ELR (cell line): ENCODE measurements at places on chromosomes 2 and 18.

GRCh38 chr2:9187620-9188214, 18.9 kb upstream of the ASAP2 start:
- DNase-seq = peak; percentile 24

DNA sequence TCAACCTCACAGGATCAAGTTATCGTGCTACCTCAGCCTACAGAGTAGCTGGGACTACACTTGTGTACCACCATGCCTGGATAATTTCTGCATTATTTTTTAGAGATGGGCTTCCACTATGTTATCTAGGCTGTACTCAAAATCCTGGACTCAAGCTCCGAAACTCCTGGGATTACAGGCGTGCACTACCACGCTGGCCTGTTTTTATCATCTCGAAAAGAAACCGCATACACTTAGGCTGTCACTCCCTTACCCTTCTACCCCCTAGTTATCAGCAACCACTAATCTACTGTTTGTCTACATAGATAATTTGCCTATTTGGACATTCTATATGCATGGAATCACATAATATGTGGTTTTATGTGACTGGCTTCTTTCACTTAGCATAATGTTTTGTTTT, 8.5 kb upstream of the PUM2 start:
- DNase-seq = no peak

DNA sequence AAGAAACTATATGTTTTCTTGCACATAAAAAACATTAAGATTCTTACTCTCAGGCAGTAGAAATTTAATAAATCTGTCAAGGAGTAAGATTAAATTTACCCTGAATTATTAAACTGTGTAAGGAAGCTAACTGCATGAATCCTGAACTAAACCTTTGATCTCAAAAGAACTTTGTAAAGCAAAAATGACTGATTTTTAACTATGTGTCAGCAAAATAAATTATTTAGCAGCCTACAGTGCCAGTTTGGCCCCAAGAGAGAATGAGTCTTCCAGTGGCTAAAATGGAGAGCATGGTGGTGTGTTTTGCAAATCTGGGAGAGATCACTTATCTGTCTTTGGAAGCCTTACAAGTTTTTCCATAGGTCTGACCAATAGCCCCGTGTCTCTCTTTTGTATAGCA, 190.7 kb downstream of the THSD7B start:
- no peak for DNase-seq

- no peak for DNase-seq
These were observed 49.3 kb downstream of the SEMA4F start for GRCh38 chr2:74703373-74703772.

GRCh38 chr2:126748929-126749518, 93.1 kb downstream of the GYPC start:
- DNase-seq = no peak

DNA sequence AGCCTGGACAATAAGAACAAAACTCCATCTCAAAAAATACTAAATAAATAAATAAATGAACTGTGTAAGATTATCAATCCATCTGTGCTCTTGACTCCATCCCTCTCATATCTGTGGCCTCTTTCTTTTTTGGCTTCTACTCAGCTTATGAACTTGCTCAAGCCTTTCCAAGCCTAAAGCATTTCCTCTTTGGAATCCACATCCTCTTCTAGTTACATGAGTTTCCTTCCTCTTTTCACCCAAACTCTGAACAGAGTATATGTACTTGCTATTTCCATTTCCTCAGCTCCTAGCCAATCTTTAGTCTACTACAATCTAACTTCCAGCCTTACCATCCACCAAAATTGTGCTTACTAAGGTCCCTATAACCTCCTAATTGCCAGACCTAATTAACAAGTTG, 2.5 kb upstream of the DNAJC10 start:
- DNase-seq = peak; percentile 8

- DNase-seq = no peak
These were observed 107.3 kb downstream of the SH3BP4 start for GRCh38 chr2:235059161-235059560.

- no peak for DNase-seq
These were observed 91.3 kb downstream of the MEIS1 start for GRCh38 chr2:66526180-66526579.

GRCh38 chr2:126801473-126801872, 97.2 kb upstream of the TEX51 start:
- no peak for DNase-seq

GRCh38 chr2:151844211-151844896, 16.1 kb upstream of the ARL5A start:
- no peak for DNase-seq

- DNase-seq = no peak
These were observed 42.5 kb upstream of the LCLAT1 start for GRCh38 chr2:30404319-30405259.

GRCh38 chr2:88307817-88308216, 137.7 kb downstream of the THNSL2 start:
- peak; percentile 32 for DNase-seq

DNA sequence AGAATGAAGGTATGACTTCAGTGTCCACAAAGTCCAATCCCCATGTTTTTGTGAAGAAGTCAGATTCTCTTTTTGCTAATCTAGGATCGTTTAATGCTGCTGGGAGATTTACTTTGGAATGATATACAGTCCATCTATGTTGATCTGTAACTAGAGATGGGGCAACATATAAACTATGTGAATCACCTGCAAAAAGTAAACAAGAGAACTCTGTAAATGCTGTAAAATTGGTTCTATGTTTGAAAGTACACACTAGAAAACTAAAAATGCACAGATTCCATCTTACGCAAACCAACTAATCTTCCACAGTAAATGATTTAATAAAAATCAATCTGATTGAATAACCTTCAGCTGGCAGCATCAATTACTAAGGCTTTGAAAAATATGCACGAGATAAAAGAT, 37.5 kb downstream of the VPS54 start:
- no peak for DNase-seq

DNA sequence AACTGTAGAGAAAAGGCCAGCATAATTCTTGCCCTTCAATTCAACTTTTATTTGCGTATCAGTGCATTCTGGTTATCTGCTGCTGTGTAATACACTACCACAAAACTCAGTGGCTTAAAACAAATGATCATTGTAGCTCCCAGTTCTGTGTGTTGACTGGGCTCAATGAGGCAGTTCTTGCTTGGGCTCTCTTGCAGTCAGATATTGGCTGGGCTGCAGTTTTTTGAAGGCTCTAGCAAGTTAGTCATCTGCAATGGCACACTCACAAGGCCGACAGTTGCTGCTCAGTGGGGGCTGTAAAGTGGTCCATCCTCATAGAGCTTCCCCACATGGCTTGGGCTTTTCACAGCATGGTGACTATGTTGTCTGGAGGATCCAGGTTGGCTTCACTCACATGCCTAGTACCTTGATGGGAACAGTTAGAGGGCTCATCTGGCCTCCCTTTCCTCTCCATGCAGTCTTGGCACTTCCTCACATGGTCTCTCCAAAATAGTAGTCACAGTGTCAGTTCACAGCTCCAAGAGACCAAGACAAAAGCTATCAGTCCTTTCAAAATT, 110.6 kb upstream of the TNP1 start:
- no peak for DNase-seq

DNA sequence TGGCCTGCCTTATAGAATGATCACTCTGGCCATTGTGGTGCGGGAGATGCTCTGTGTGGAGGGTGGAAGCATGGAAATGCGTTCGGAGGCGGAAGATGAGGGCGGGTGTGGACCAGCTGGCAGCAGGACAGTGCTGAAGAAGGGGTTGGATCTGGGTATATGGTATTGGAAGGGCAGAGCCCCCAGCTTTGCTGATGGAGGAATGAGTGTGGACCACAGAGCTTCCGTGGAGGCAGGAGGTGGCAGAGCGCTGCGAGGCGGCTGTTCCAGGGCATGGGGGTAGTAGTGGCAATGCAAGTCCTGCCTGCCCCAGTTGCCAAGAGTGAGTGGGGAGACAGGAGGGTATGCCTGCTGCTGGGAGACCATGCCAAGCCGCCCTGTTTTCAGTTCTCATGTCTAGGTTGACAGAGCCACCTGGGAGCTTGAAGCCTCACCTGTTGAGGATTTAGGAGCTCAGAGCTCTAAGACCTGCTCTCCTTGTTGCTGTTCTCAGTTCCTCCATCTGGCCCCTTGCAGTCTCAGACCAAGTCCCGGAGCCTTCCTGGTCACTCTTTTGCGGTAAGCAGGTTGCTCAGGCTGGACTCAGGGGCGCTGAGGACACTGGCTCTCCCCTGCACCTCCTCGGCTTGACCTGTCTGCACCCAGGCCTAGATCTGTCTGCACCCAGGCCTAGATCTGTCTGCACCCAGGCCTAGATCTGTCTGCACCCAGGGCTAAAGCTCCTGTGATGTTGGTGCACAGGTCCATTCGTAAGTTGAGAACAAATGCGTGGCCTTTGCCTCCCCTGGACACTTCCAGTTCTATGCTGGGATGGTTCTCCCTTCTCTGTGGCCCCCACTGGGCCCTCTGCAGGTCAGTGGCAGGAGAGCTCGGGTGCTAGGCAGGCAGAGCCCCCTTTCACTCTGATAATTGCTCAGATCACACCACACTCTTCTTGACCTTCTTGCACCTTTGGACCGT, 290.5 kb upstream of the HS6ST1 start:
- DNase-seq = no peak

GRCh38 chr2:57570961-57571360, 475.6 kb upstream of the VRK2 start:
- DNase-seq = no peak

DNA sequence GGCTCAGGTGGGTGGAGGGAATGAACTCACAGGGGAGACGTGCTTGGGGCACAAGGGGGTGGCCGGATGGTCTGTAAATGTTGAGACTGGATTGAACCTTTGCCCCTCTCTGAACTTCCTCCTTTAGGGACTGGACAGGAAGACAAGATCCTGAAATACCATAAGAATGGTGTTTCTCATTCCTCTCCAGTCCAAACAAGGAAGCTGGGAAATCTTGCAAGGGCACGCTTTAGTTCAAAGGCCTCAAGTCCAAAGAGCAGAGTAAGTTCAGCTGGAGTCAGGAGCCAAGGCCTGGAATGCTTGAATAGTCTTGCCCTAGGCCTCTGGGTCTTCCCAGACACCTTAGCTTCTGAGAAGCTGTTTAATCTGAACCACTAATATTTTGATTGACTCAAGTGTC, 52.4 kb upstream of the SIX3 start:
- no peak for DNase-seq

DNA sequence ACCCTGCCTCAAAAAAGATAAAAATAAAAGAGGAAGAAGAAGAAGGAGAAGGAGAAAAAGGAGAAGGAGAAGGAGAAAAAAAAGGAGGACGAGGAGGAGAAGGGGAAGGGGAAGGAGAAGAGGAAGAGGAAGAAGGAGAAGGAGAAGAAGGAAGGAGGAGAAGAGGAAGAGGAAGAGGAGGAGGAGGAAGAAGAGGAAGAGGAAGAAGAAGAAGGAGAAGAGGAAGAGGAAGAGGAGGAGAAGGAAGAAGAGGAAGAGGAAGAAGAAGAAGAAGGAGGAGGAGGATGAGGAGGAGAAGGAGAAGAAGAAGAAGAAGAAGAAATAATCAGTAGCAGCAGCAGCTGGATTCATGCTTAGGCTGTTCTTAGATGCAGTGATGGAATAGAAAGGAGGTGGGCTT, 159.7 kb downstream of the TFCP2L1 start:
- no peak for DNase-seq

DNA sequence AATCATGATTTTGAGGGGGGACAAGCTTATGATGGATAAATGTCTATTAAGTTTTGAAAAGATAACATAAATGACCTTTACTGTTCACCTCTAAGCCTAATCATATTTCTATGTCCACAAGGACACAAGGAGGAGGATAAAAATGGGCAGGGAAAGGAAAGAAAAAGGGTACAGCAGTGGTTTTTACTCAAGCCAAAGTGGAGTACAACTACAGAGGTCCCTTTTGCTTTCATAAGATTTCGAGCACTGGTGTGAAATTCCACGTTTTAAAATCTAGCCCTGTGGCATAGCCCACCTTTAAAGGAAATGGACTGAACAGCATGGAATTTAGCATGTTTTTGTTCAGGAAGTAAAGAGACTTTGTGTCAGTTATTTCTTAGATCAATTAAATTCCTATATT, 19.2 kb downstream of the FN1 start:
- no peak for DNase-seq

DNA sequence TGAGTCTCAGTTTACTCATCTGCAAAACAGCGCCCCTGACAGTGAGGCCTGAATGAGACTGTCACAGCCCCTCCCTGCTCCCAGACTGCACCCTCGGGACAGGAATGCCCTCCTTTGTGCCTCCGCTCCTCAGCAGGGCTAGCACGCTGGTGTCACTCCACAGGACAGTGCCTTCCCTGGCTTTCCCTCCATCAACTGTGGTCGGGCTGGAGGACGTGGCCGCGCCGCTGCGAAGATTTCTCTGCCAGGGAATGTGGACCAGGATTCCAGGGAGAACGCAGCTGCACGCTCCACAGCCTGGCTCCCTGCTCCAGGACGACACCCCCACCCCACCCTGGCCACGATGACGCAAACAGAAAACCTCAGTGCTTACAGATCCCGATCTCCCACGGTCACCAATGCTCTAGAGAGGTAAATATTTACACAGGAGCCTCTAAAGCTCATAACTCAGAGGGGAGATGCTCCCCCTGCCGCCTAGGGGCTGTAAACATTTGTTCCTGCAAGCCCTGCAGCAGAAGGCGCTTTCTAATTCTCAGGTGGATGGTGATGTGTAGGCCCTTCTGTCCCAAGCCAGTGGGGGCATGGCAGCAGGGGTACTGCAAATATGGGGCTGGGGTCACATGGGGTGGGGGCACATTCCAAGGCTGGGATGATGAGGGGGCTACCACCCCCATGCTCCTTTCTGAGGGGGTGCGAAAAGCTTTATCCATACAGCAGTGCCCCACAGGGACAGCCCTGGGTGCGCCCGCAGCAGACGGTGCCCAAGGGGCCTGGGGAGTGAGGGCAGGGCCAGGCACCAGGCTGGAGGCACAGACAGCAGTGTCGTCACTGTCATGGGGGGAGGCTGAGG, 12.4 kb downstream of the HS6ST1 start:
- peak; percentile 89 for DNase-seq

- no peak for DNase-seq
These were observed 570.8 kb upstream of the GYPC start for GRCh38 chr2:126085011-126085795.

GRCh38 chr2:149004836-149005235, 33.7 kb upstream of the LYPD6B start:
- no peak for DNase-seq

DNA sequence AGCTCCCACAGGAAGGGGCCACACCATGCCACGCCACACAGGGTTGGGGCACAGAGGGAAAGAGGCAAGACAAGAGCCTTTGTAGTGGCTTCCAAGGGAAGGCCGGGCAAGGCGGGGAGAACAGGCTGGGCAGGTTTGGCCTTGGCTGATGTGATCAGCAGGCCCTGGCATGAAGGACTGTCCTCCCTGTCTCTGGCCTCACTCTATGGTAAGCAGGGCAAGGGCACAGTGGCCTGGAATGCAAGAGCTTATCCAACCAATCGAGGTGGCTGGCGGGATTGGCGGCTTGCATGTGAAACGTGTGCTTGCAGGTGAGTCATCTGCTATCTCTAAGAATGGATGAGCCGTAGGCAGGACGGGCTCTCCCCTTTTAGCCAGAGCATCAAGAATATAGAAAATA, 6.4 kb upstream of the ATP9B start:
- DNase-seq = no peak

GRCh38 chr2:68158134-68158447, 403 bp downstream of the PNO1 start:
- DNase-seq = no peak
